Activated CD4-positive, alpha-beta T cell treated with anti-CD3 and anti-CD28 coated beads, Interleukin-2, amount 10 ng/mL, durations not matched to agents 7 days and 5 days (primary cell): ENCODE measurements at places on chromosomes 11 and 22. TPM values are rescaled to one million over a fixed set of nuclear protein-coding genes. Genes with fewer than 3 reads are reported as not detected.

KCTD14 gene
- total RNA-seq, result 0.25 TPM

VPREB1 gene
- total RNA-seq, result not detected

UBE2L6 gene
- 350 TPM for total RNA-seq

OVCH2 gene
- total RNA-seq, result not detected
